ENCODE measurements at places on chromosomes 5 and 9.

- no peak for DNase-seq
Measured at GRCh38 chr5:172434251-172434650, 20.1 kb downstream of the SH3PXD2B start.

GRCh38 chr5:61327760-61328753 lies 4.0 kb upstream of the ZSWIM6 start:
- no peak for DNase-seq

DNA sequence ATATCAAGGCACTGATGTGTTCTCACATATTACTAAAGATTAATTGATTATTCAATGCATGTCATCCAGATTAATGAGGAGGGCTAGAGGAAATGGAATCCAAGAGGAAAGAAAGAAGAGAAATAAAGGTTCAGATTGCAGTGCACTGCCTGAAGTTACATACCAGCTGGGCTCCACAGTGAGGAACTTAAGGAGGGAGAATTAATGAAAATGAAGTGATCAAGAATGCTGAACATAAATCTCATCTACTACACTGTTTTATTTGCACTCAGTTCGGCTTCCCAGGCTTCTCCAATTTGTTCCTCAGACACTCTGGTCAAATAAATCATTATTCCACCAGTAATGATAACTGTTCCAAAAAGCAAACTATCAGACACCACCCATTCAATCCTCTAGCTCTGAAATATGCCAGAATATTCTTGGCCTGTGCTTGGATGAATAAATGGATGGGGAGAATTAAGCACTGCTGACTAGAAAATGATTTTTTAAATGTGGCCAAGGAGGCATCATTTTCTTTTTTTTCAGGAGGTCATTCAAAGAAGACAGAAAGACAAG lies 88.6 kb upstream of the FBN2 start:
- no peak for DNase-seq

DNA sequence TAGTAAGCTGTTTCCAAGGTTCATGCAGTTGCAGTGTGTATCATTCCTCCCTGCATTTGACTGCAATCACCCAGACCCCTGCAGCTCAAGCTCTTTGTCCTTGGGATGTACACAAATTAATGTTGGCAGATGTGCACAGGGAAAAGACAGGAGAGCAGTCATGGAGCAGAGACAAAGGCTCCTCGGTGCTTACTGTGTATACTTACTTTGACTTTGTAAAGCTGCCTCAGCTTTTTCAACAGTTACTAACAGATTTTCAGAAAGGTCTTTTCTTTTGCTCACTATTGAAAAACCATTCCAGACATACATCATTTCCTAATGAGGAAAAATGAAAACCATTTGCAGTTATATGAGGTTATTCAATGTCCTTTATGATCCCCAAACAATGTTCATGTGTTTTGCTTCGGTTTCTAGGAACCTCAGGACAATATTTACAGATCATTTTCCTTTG lies 124.9 kb downstream of the TTC39B start:
- DNase-seq: no peak

- no peak for DNase-seq
Measured at GRCh38 chr5:159786901-159787691, 129.2 kb upstream of the ADRA1B start.

- DNase-seq: no peak
Measured at GRCh38 chr9:113943112-113944009, 67.3 kb downstream of the ZNF618 start.
